Testis (tissue), 5 donors: ENCODE measurements at places on chromosomes 13 and 19. TPM values are rescaled to one million over a fixed set of nuclear protein-coding genes. Genes with fewer than 3 reads are reported as not detected.

The DENND1C gene
- total RNA-seq: 1.9 TPM

The KRTDAP gene
- 2.7 TPM for total RNA-seq

The AZU1 gene
- 5.4 TPM for total RNA-seq

The FRY gene
- 26.6 TPM for total RNA-seq

DNA sequence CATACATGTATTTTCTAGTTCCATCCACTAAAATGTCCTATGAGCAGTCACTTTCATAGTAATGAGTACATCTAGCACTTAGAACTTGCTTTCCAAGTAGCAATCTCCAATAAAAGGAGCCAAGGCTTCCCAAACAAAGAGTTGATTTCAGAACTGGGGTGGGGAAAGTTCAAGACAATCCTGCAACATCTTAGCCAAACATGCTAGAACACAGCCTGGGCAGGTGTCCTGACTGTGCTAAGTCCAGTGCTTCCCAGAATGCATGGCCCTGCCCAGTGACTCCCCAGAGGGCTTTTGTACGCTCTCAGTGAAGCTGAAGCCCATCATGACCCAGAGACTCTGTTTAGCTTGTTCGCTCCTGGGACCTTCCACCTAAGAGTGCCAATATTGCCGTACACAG lies 106.7 kb upstream of the UBAC2 start:
- DNase-seq: no peak

GRCh38 chr13:42876887-42877545 lies 95.6 kb downstream of the FAM216B start:
- DNase-seq: no peak

- no peak for DNase-seq
Measured at GRCh38 chr19:48560095-48560530, 8.1 kb downstream of the SULT2B1 start.

- DNase-seq: no peak
Measured at GRCh38 chr19:17807731-17808316, 12.9 kb downstream of the B3GNT3 start.

DNA sequence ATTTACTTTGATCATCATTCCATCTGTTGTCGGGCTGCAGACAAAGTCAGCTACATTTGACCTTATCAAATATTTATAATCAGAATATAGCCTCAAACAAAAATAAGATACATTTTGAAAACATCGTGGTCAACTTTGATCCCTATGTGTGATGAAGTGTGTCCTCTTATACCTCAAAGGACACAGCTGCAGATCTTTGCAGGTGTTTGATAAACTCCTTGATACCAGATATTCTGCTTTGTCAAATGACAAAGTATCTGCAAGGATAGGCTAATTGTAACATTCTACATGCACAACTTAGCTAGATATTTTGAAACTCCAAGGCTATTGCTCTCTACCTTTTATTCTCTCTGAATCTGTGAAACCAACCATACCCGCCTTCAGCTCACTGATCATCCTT lies 44.0 kb downstream of the PHF11 start:
- no peak for DNase-seq

- DNase-seq: peak; percentile 29
Measured at GRCh38 chr19:7109678-7110289, 40.3 kb downstream of the ZNF557 start.

DNA sequence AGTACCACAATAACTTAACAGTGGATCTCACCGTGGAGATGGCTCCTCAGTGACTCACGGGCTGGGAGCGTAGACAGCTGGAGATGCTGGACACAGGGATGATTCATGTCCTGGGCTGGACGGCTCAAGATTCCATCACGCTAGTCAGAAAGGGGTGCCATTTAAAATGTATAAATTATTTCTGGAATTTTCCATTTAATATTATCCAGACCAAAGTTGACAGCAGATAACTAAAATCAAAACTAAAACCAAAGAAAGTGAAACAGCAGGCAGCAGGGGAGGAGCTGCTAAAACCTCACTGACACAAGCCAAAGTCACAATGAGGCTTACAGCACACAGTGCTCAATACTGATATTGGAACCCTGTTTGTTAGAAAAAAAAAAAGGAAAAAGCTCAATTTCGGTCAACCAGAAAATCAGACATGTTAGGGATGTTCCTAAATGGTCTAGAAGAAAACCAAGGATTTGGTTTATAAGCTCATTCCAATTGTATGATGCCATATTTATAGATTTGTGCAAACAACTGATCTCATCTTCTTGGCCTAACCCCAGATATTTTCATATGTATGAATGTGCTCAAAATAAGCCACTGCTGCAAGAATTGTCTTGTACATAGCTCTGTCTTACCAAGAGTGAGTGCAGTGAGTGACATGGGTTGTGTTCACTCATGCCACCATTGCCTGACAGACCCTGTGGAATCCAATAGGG lies 111.8 kb downstream of the SACS start:
- no peak for DNase-seq

GRCh38 chr19:12237143-12237839 lies 57.4 kb downstream of the ZNF44 start:
- DNase-seq: peak; percentile 66

GRCh38 chr19:17753976-17754375 lies 2.7 kb downstream of the FCHO1 start:
- DNase-seq: no peak

DNA sequence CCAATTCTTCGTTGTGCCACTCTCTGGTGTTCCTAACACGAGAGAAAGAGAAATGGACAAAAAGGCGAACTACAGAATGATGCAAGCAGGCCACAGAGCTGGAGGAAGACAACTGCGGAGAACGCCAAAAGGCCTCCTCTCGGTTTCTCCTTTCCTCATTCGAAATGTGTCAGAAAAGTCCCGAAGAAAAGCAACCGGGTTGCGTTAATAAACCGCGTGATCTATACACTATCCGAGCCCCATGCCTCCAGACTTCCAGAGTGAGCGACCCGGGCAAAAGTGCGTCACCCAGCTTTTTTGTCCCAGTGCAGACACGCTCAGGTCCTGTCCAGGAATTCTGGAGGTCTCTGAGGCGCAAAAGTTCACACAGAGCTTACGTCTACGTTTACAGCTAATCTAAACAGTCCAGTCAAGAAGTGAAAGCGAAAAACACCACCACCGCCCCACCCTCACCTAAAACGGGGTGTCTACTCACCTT lies 413 bp downstream of the N4BP2L2 start:
- no peak for DNase-seq

DNA sequence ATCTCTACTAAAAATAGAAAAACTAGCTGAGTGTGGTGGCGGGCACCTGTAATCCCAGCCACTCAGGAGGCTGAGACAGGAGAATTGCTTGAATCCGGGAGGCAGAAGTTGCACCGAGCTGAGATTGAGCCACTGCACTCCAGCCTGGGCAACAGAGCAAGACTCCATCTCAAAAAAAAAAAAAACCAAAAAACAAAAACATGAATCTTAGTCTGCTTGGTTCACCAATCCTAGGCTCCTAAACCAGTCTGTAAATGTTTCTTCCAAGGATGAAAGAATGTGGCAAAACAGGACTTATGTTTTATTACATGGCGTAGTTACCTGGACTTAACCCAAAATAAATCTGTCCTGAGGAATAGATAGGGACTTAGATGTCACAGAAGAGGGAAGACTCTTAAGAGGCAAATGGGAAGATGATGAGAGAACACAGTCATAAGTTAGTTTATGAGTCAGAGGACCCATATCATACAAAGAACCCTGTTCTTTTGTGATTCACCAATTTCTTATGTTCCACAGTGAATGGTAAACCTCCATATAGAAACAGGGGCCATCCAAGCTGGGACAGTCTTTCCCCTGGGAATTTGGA lies 6.9 kb upstream of the FBXL3 start:
- DNase-seq: no peak

DNA sequence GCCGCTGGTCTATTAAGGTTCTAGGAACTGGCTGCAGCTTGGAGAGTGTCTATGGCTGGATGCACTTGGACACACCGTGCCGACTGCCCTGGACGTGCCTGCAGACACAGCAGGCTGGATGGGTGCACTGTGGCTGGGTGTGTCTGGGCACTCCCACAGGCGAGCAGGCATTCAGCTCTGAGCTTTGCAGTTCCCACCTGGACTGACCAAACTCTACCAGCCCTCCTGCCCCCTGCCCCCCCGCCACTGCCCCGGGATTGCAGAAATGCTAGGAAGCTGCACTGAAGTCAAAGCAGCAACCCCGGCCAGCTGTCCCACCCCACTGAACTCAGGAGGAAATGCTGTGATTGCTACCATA lies 7.0 kb upstream of the LRP3 start:
- DNase-seq: no peak

GRCh38 chr13:21641629-21642028 lies 29.2 kb upstream of the FGF9 start:
- DNase-seq: no peak

DNA sequence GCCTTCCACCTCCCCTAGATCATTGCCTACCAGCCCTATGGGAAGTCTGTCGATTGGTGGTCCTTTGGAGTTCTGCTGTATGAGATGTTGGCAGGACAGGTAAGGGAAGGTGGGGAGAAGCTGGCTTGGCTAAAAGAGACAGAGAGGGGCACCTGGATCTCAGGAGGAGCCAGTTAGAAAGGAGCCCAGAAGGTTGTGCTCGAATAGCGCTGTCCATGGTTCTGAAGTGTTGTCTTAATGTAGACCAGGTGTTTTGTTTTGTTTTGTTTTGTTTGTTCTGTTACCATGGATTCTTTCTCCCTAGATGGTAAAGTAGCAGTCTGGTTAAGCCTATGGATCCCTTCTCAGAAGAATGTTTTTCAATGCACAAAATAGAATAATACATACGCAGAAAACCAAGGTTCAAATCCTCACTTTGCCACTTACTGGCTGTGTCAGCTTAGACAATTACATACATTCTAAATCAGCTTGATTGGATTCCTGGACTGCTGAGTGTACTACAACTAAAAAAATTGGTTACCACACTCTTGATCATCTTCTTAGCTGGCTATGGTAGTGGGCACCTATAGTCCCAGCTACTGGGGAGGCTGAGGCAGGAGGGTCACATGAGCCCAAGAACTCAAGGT lies 5.9 kb upstream of the CACNG7 start:
- peak; percentile 45 for DNase-seq

DNA sequence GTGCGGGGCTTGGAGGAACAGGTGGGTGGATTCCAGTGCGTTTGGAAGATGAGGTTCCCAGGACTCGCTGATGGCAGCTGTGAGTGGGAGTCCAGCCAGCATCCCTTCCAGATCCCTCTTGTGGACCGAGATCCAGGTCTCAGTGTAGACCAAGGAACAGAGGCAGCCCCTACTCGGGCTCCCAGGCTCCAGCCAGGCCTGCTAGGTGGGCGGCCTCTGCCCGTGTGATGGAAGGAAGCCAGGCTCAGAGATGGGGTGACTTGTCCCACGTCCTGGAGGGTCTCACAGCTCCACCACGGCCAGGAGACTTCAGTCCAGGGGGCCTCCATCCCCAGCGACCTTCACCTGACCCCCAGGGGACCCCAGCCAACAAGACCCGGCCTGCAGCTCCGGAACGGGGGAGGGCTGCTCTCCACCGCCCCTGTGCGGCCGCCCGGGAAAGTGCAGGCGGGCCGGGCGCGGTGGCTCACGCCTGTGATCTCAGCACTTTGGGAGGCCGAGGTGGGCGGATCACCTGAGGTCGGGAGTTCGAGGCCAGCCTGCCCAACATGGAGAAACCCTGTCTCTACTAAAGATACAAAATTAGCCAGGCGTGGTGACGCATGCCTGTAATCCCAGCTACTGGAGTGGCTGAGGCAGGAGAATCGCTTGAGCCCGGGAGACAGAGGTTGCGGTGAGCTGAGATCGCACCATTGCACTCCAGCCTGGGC lies 729 bp upstream of the MADCAM1 start:
- no peak for DNase-seq

DNA sequence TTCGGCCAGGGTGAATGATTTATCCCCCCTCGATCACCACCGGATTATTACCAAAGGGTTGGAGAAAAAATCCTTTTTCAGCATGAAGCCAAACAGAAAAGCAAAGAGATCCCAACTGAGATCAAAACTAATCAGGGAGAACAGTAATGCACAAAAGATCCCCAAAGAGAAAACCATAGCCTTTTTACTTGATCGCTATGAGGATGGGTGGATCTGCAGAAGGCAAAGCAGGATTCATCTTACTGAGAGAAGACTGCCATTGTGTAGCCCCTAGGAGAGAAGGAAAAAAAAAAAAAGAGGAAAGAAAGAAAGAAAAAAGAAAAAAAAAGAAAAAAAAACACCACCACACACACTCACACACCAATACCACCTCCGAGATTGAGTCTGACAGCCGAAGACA lies at the start of gene FGF14:
Gene FGF14, minus strand, starts transcription at position 283 of the 400 bp plus-strand sequence.
- no peak for DNase-seq

DNA sequence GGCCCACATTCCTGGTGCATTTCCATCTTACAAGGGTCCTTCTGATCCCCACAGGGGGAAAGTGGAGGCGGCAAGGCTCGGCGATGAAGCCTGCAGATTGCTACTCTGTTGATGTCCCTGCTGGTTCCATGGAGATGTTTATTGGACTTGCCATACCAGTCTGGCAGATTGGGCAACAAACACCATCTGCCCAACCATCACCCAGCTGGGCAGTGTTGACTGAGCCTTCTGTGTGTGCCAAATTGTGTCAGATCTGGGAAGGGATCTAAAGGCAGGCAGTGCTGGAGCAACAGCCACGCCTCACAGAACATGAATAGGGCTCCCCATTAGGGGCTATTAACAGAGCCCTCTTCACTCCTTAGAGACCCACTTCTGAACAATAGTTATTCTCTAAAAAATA lies 35.0 kb downstream of the FLT1 start:
- no peak for DNase-seq

- peak; percentile 66 for DNase-seq
Measured at GRCh38 chr19:3665681-3666544, 34.4 kb downstream of the PIP5K1C start.

DNA sequence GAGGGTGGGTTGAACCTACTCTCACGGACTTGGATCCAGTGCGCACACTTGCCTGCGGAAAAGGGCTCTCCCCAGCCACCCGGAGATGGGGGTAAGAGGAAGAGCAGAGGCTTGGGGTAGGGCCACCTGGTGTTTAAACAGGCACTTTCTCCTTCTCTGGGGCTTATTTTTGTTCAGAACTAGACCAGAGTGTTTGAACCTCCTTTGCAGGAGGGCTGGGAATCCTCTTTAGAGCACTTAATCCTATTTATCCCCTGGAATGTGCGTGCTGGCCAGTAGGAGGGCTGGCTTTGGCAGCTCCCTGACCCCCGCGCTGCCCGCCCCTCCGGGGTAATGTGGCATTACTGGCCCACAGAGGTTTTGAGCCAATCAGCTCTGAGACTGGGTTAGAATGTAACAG lies 2.0 kb downstream of the RGS9BP start:
- no peak for DNase-seq

GRCh38 chr13:103282571-103283450 lies 216.6 kb upstream of the SLC10A2 start:
- no peak for DNase-seq
